ENCODE measurements at places on chromosomes 4 and X. TPM values are rescaled to one million over a fixed set of nuclear protein-coding genes. Genes with fewer than 3 reads are reported as not detected.

The NSUN7 gene
- 1.9 TPM for total RNA-seq

The CFAP47 gene
- not detected for total RNA-seq

The IL9R gene
- total RNA-seq, result not detected

The LIMCH1 gene
- 76.1 TPM for total RNA-seq

The FGB gene
- not detected for total RNA-seq

The TMEM255A gene
- 0.79 TPM for total RNA-seq

The BMX gene
- 20.1 TPM for total RNA-seq

The HELT gene
- total RNA-seq, result not detected

The MMRN1 gene
- 6.9 TPM for total RNA-seq

- DNase-seq, result no peak
Measured at GRCh38 chr4:67054896-67055295, 490.4 kb downstream of the CENPC start.

DNA sequence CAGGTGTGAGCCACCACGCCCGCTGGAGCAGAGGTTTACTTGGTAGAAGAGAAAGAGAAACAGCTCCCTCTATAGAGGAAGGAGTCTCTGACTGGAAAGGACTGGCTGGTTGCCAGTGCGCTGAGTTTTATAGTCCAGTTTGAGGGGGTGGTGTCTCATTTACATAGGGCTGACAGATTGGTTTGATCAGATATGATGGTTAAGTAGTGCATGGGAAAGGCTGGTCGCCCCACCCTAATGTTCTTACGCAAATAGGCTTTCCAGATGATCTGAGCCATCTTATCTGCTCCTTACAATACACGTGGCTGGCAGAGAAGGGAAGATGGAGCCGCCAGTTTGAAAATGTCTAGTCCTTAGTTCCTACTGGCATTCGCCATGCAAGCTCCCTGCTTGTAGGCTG, 439.5 kb downstream of the NAF1 start:
- DNase-seq, result no peak

GRCh38 chr4:1249731-1250526, 999 bp upstream of the CTBP1 start:
- DNase-seq, result peak; percentile 64

GRCh38 chrX:123487669-123488068, 245.2 kb downstream of the THOC2 start:
- DNase-seq, result no peak

DNA sequence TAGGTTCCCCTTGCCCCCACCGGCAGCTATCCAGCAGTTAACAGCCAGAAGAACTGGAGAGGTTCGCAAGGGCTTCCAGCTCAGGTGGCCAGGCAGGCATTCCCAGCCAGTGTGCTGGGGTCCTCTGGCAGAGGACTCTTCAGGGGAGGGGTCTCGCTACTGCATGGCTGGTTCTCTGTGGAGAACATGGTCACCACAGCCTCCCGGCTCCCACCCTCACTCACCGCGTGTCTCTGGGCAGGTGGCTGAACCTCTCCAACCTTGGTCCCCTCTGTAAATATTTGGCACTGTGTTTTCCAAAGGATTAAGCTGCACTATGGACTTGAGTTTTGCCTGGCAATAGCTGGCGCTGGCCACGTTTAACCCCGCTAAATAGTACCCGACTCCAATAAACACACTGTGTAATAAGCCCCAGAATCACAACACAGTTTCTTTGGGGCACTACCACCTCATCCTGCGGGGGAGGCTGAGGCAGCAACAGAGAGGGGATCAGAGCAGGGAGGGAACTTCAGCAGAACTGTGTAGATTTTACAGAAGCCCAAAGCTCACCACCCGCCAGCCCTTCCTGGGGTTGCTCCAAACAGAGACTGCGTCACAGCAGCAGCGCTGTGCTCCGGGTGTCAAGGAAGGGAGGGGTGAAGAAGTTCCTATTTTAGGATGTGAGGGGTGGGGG, 15.2 kb downstream of the BCOR start:
- DNase-seq, result no peak

- DNase-seq, result no peak
Measured at GRCh38 chr4:73414936-73415271, 10.8 kb downstream of the ALB start.

- no peak for DNase-seq
Measured at GRCh38 chr4:182014164-182014563, 229.0 kb upstream of the TENM3 start.

- peak; percentile 66 for DNase-seq
Measured at GRCh38 chrX:119015407-119016237, 41.2 kb downstream of the LONRF3 start.

DNA sequence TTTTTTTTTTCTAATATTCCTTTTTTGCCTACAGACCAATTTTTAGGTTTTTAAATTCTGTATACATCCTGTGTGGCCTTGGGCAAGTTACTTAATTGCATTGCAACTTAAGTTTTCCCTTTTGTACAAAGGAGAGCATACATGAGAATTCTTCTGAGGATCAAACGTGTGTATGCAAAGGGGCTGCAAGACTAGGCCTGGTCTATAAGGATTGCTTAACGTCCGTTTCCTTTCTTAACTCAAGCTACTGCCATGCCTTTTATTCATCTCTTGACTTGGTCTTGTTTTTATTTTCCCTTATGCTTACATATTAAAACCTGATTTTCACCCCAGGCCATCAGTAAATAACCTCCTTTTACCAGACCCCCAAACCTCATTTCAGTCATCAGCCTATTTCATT, 13.6 kb downstream of the RBPJ start:
- no peak for DNase-seq

DNA sequence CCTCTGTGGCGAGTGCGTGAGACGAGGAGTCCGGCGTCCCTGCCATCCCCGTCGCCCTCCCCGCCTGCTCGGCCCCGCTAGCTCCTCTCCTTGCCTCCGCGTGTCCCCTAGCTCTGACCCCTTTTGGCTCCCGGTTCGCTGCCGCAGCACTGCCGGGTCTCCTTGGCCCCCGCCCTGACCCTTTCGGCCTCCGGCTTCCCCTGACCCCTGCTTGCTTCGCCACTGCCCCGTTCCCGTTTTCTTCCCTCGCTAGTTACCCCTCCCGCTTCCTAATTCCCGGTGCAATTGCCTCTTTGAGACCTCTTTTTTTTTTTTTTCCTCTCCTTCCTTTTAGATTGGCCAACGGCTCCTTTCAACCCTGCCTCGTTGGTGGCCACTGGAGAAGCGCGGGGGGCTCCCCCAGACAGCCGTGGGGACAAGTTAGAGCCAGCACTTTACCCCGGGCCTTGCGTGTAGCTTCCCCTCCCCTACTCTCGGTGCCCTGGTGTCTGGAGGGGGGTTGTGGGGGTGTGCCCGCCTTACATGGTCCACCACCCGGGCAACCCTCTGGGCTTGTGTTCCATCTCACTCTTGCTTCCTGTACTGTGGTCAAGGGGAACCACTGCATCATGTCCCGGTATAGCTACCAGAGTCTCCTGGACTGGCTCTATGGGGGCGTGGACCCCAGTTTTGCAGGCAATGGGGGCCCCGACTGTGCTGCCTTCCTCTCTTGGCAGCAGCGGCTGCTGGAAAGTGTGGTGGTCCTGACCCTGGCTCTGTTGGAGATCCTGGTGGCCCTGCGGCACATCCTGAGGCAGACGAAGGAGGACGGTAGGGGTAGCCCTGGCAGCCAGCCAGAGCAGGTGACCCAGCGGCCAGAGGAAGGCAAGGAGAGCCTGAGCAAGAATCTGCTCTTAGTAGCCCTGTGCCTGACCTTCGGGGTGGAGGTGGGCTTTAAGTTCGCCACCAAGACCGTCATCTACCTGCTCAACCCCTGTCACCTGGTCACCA, 548 bp downstream of the TMEM164 start:
- no peak for DNase-seq

- no peak for DNase-seq
Measured at GRCh38 chr4:118850488-118851173, 14.7 kb upstream of the SEC24D start.

GRCh38 chrX:131588995-131589394, 45.1 kb downstream of the OR13H1 start:
- DNase-seq, result no peak

GRCh38 chr4:80306260-80306659, 29.3 kb upstream of the CFAP299 start:
- no peak for DNase-seq

DNA sequence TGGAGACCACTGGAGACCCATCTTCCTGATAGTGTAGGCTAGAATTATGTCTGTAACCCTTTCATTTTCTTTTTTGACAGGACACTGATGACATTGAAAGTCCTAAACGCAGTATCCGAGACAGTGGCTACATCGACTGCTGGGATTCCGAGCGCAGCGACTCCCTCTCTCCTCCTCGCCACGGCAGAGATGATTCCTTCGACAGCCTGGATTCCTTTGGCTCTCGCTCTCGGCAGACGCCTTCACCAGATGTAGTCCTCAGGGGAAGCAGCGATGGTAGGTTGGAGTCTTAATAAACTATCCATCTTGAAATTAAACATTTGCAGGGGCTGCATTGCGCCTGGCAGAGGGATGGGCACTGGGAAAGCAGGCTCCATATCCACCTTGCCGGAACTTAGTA, 75.4 kb downstream of the LIMCH1 start:
- no peak for DNase-seq

DNA sequence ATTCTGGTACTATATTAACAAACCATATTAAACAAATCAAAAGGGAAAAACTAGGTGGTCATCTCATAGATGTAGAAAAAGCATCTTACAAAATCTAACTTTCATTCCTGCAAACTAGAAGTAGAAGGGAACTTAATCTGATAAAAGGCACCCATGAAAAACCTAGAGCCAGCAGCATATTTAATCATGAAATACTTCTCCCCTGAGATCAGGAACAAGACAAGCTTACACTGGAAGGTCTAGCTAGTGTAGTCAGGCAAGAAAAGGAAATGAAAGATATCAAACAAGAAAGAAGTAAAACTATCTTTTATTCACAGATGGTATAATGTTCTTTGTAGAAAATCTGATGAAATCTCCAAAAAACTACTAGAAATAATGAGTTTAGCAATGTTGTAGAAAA, 41.2 kb downstream of the ATP10D start:
- DNase-seq, result no peak

GRCh38 chrX:30530606-30531005, 47.0 kb downstream of the TASL start:
- DNase-seq, result no peak

DNA sequence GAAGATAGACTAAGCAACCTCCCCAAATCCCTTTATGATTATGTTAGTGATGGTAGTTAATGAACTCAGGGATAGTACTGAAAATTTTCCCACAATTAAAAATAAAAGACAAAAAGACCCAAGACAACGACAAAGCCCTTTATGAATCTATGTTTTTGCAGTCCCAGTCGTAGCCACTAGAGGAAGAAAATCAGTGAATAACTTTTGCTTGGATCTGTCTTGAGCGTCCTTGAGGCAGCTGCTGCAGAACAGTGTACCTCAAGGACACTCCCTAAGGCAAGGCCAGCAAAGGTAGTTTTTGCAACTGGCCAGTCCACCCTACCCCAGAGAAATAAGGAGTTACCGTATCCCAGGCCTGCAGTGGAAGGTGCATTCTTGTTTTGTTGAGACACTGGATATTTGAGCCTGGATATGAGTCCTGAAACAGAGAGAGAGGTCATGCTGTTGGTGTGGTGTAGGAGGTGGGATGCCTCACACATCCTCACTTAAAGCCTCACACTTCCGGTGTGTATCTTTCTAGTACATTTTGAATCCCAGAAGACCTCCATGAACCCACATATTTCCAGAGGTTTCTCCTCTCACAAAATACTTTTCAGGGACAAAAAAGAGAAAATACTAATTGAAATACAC, 8.7 kb upstream of the TIMM8A start:
- no peak for DNase-seq

DNA sequence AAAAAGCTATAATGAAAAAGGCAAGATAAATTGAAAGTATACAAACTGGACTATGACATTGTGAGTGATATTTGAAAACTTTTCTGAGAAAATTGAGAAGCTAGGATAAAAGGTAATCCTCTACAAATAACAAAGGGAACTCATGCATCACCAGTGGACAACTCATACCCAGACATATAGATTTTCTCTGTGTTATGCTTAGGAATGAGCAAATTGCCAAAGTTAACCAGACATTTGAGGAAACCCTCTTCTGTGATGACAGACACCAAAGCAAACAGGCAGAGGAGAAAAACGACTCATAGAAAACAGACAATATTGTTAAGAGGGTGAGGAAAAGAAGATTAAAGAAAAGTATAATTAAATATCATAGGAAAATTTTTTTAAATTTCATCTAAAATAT, 186.5 kb downstream of the MAB21L2 start:
- no peak for DNase-seq
